ENCODE measurements at places on chromosomes 12 and 14.

DNA sequence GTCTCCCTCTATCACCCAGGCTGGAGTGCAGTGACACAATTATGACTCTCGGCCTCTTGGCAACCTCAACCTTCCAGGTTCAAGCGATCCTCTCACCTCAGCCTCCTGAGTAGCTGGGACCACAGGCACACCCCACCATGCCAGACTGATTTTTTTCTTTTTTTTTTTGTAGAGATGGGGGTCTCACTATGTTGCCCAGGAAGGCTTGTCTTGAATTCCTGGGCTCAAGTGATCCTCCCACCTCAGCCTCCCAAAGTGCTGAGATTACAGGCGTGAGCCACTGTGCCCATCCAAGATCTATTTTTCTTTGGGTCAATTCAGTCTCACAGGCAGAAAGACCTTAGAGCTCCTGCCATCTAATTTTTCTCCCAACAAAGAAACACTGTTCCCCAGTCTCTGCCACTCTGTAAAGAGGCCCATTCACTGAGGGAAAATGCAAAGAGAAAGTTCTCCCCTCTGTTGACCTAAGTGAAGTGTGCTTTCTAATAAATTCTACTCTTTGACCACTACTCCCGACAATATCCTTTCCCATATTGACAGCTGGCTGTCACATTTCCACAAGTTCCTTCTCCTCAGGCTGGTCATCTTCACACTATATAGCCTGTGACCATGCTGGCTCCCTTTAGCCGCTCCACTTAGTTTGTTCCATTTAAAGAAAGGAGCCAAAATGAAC lies 23.3 kb downstream of the TMED8 start:
- no peak for DNase-seq

DNA sequence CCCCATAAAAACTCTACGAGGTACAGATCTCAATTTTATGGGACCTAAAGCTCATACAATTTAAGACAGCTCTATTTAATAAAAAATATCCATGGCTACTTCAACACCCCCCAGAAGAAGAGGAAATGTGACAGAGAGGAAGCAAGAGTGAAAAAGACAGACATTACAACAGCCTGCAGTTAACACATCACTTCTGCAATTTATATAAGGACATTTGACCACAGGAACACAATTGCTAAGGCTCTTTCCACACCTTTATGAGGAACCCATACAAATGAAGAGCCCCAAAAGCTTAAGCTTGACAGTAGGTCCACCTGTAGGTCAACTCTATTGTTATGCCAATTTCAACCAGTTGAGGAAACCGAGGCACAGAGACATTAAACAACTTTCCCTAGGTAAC lies 5.6 kb downstream of the OR10P1 start:
- DNase-seq: no peak

DNA sequence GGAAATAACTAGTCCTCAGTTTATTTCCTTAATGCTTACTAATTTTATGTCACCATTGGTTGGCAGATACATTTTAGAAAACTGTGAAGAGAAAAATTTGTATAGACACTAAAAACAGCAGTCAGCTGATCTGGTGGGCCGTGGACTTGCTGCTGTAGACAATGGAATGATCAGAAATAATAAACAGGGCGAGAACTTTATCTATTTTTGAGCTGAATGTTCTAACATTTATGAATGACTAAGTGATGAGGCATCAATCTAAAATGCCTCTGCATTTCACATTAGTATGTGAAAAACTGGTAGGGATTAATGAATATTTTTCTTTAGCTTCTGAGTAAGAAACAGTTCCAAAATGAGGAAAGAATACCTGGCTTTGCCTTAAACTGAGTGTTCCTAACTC lies 24.8 kb upstream of the PKP2 start:
- no peak for DNase-seq

DNA sequence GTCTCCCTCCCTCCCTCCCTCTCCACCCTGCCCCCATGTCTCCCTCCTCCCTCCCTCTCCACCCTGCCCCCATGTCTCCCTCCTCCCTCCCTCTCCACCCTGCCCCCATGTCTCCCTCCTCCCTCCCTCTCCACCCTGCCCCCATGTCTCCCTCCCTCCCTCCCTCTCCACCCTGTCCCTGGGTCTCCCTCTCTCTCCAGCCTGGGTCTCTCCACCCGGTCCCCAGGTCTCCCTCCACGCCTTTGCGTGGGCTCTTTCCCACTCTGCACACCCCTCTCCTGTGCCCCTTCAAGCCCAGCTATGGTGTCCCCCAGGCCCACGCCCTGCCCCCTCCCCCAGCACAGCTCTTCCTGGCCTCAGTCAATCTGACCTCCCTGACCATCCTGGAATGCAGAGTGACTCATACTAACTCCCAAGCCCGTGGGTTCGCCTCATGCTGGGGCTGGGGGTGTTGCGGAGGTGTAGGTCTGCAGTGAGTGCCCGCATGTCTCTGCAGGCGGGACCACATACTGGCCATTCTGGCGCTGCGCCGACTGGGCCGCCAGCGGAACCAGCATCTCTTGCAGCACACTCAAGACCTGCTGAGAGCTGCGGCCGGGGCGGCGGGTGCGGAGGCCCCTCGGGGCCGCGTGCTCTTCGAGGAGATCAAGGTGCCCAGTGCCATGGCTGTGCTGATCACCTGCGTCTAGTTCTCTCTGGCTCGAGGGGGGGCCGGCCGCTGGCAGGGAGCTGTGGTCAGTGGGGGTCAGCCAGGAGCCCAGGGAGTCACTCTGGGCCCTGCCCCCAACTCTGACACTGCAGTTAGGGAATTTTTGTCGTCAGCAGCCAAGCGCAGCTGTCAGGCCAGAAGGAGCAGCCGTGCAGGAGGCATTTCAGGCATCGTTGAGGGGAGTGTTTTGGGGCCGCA lies 13.5 kb upstream of the TNFAIP2 start:
- DNase-seq: no peak

DNA sequence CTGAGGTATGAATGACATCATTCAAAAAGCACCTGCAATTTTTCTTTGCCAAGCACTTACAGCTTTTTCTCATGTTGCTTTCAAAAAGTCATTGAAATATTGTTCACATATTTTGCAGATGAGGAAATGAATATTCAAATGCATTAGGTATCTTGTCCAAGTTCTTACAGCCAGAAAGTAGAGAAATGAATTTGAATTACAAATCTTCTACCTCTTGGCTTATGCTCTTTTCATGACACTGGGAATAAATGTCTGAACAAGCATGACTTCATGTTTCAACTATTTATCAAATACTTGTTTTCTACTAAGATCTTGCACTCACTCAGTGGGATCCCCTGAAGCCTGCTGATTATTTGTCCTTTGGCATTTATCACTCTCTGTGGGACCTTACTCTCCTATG lies 267.2 kb upstream of the BTG1 start:
- no peak for DNase-seq

DNA sequence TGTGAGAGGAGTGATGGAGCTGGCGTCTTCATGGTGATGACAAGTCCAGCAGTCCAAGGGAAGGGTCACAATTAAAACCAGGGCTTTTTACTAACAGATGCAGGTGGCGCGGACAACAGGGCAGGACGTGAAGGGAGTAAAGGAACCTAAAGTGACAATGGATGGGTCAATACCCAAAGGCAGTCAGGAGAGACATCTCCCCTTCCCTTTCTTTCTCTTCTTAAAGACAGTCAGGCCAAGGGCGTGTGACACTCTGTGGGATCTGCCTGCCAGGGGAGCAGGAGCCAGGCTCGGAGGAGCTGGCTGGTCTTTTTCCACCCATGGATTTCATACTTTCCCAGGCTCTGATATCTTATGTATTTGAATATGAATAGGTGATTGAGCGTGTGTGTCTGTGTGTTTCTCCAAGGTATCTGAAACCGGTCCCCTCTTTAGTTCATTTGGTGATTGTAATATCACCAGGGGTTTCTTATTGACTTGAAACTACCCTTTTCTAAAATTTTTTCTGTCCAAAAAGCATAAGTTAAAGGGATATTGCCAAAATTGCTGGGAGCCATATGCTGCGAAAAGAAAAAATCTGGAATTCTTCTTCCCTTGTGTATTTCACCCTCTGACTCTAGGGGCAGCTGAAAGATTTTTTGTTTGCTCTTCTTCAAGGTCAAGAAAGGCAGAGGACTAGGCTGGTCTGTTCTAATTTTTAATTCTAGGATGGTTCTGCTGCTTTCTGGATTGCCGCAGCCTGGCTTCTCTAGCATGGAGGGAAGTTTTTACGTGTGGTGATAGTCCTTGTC lies 61.8 kb downstream of the FBXL14 start:
- DNase-seq: no peak

Measured in ureter (tissue), 1 donor.